PC-9 (cell line): ENCODE measurements at places on chromosomes 7 and 10. TPM values are rescaled to one million over a fixed set of nuclear protein-coding genes. Genes with fewer than 3 reads are reported as not detected.

DNA sequence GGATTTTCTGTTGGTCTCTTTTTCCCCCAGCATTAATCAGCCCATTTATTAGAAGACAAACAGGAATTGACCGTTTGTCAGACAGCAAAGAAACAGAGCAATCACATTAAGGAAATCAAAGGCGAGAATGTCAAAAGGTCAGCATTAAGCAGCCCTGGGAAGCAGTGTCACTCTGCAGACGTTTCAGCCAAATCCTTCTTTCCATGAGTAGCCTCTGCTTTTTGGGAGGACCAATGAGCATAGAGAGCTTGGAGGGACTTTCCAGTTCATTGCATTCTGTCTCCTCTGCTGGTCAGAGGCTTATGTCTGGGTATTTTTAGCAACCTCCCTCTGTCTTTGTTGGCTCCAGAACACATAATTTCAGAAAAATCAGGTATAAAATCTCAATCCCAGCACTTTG is 481.4 kb downstream of the GALNT17 start:
- DNase-seq = no peak

- DNase-seq = no peak
These were observed 30.5 kb upstream of the MNX1 start for GRCh38 chr7:157041004-157041403.

DNA sequence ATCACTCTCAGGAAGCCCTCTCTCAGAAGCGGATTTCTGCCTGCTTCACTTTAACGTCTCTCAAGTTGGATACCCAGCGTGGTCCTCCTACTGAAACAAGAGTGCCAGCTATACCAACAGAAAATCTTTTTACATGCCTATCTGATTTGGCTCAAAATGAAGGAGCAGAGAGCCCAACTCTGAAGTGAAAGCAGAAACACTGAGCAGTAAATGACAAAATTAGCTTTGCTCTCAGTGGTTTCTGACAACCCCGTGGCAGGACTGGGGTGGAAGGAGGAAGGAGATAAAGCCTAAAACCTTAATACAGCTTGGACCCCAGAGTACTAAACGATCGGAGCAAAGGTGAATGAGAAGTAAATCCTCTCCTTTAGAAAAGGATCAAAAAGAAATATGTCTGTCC is 25.1 kb upstream of the GPR37 start:
- no peak for DNase-seq

- no peak for DNase-seq
These were observed 30.2 kb upstream of the C10orf53 start for GRCh38 chr10:49649294-49649693.

DNA sequence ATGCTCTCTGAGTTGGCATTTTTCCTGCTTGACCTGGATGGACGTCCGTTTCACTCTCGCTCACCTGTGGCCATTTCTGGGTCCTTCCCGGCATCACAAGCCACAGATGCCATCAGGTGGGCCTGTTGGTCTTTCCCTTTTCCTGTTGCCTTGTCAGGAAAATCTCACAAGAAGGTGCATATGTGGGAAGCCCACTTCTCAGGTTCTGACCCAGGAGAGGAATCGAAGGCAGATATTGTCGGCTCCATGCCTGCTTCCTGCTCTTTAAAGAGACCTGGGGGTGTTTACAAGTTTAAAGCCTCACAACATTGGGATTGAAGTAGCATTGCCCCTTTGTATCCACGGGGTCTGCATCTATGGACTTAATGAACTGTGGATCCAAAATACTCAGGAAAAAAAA is 357.9 kb downstream of the RPS24 start:
- DNase-seq = no peak

GRCh38 chr10:76291175-76291574 is 859.8 kb downstream of the LRMDA start:
- DNase-seq = no peak

DNA sequence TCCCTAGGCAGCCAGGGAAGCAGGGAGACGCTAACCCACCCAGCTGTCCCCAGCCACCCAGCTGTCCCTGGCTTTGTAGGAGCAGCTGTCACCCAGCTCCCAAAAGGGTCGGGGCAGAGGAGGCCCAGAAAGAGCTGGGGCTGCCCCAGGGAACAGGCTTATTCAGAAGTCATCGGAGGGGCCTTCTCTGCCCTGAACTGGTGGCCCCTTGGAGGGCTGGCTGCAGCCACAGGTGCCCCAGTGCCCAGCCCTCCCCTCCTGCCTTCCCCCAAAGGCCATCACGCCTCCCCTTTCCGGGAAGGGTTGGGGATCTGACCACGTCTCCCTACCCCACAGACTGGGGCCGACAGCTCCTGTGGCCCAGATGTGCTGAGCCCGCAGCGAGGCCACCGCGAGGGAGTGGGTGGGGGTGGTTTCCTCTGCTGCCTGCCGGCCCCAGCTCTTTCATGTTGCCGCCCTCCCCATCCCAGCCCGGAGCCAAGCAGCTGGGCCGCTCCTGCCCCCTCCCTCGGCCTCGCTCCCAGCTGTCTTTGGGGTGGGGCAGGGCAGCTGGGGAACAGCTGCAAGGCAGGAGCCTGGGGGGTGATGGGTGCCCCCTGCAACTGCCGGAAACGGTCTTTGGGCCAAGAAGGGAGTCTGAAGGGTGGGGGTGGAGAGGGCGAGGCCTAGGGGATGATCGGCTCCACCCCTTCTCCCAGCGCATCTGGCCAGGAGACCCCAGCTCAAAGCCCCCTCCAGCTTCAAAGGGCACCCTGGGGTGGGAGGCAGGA is 16.8 kb downstream of the TRIM8 start:
- DNase-seq = no peak

DNA sequence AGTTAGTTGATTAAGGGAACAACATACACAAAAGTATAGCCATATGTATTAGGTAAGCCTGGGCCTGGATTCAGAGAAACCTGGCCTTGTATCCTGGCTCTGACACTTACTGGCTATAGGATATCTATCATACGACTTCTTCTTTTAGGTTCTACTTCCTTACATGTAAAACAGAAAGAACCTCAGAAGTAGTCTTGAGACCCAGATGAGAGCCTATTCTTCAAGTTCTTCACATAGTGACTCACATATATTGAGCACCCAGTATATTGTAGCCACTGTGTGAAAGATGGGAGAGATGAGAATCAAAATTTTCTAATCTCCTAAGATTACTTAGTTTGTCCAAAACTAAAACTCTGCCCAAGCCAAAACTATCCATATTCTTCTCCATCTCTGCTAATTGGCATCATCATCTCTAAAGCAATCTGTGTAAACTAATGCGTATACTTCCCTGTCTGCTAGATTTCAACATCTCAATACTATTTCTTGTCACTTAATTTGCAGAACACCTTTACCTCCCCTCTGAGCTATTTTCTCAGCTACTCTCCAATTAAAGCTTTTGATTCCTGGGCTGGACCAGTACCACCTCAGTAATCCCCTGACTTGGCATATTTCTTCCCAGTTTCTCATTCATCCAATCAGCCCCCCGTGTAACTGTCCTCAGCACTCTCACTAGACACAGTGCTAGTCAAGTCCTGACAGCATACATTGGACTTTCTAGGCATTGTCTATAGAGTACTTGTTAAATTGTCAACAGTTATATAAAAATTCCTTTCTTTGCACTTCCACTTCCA is 53.5 kb upstream of the MET start:
- DNase-seq = no peak

DNA sequence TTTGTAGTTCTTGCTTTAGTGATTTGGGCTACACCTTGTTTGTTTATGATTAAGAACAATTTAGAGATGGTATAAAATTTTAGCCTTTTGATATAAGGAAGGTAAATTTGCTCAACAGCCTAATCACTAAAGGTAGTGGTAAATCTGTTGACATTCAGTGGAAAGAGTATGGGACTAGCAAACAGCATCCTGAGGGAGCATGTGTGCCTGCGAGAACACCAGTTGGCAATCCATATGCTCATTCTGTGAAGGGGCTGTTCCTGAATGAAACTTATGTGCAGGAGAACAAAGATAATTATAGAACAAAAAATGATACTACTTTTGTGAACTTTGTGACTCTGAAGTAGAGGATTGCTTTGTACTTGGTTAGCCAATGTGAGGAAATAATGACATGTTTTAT is 44.0 kb downstream of the CAPZA2 start:
- DNase-seq = no peak

DNA sequence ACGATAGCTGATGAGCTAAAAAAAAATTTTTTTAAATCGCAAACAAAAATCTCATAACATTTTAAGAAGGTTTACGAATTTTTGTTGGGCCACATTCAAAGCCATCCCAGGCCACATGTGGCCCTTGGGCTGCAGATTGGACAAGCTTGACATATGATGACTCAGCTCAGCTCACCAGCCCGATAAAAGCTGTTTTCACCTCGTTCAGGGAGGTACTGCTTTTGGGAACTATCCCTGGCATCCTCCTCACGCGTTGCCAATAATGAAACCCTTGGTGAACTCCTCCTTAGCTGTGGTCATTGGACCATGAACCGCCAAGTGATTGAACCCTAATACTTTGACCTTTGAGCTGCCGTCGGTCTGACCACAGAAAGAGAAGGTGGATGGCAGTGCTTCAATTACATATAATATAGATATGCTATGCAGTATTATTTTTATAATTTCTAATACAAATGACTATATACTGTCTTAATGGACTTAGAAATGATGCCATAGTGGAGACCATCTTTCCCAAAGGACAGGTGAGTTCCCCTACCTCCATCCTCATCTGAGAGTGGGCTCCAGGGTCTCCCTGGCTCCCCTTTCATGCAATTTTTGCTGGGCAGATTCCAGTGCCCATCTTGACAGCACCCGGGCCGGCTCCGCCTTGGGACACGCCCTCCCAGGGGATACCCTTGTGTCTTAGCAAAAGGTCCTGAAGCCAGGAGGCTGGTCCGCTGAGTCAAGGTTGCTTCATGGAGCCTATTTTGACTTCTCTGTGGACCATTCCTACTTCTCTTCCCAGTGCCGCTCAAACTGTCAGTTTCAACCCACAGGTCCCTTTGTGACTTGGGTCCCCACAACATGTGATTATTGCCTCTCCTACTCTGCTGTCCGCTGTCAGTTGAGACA is 707.2 kb downstream of the PARD3 start:
- no peak for DNase-seq

DNA sequence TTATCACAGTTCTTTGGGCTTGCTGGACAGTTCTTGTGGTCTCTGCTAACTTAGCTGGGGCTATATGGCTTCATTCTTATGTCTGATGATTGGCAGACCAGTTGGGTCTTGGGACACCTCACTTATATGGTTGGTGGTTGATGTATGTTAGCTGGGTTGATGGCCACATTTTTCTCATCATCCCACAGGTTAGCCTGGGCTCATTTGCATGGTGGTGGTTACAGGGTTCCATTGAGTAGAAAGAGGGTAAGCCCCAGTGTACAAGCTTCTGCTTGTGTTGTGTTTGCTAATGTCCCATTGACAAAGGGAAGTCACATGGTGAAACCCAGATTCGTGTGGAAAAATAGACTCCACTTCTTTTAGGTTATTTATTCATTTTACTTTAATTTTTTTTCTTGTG is 40.6 kb downstream of the TMEM60 start:
- DNase-seq = no peak

GRCh38 chr10:3099291-3100092 is 32.1 kb downstream of the PFKP start:
- no peak for DNase-seq

DNA sequence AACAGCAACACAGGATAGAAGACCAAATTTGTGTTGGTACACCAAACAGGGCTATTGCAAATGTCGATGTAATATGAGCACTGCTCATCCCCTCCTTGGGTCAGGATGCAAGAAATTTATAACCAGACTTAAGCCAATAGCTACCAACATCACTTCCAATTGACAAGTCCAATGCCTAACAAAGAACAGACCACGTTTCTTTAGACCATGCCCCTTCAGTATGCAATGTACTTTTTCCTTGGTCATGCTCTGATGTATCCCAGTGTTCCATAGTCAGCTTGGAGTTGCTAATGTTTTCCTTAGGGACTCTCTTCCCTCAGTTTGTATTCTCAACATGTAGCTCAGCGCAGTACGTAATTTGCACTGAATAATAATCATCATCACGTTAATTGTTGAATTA is 7.8 kb downstream of the CACNA2D1 start:
- no peak for DNase-seq

- no peak for DNase-seq
These were observed 2.0 kb upstream of the GIMAP4 start for GRCh38 chr7:150565239-150565638.

DNA sequence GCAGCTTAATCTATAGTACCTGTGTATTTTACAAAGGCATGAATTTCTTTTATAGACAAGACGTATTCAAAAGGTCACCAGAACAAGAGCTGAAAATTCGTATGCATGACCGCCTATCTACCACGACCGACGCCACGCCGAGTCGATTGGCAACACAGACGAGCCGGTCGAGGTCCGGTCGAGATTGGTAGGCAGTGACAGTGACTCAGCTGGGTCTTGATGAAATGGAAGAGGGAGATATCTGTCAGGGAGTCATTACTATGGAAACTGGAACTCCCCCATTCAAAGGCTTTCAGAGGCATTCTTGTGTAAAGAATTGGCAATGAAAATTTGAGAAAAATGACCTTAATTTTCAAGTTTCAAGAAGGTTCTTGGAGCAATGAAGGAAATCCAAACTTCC is 2.1 kb downstream of the ATP5MK start:
- no peak for DNase-seq

DNA sequence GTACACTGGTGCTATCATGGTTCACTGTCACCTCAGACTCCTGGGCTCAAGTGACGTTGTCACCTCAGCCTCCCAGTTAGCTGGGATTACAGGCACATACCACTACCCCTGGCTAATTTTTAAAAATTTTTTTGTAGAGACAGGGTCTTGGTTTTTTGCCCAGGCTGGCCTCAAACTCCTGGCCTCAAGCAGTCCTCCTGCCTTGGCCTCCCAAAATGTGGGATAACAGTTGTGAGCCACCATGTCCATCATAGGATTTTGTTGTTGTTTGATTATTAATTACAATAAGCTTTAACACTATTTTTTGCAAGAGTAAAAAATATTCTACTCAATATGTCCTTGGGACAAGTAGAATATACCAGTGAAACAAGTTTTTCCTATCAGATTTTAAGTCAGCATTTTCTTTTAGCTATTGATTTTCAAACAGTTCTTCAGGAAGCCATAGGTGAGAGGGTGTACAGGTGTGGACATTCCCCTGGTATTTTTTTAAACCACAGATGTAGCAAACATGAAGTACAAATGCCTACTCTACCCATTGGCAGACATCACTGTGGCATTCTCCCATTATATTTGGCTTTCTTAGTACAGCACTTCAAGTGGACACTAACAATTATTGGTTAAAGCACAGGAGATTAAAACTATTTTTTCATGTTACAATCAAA is 18.7 kb downstream of the KMT2E start:
- DNase-seq = no peak

GHRHR gene
- not detected in 2 replicates for total RNA-seq

NCAPG2 gene
- 99.5 and 124 TPM in 2 replicates for total RNA-seq

PRTFDC1 gene
- total RNA-seq = 12.3 and 15.8 TPM in 2 replicates

GSTO2 gene
- total RNA-seq = 3.3 and 4.3 TPM in 2 replicates

TECTB gene
- not detected in 2 replicates for total RNA-seq

NRCAM gene
- total RNA-seq = 40.3 and 42.6 TPM in 2 replicates

LBX1 gene
- not detected in 2 replicates for total RNA-seq

TIMM23 gene
- 64.9 and 82.4 TPM in 2 replicates for total RNA-seq

TMEM236 gene
- total RNA-seq = 0.20 and 0.24 TPM in 2 replicates

NOLC1 gene
- 58.3 and 59.5 TPM in 2 replicates for total RNA-seq

VPS41 gene
- total RNA-seq = 83.0 and 92.3 TPM in 2 replicates

LHFPL3 gene
- total RNA-seq = not detected in 2 replicates

SLC26A4 gene
- total RNA-seq = 0.80 and 1.7 TPM in 2 replicates

HK1 gene
- total RNA-seq = 128 and 140 TPM in 2 replicates

CALHM3 gene
- 12.5 and 13.1 TPM in 2 replicates for total RNA-seq

EBF3 gene
- total RNA-seq = not detected in 2 replicates

KCNH2 gene
- total RNA-seq = 1.5 and 1.6 TPM in 2 replicates
